ENCODE measurements at places on chromosomes 5 and 9. TPM values are rescaled to one million over a fixed set of nuclear protein-coding genes. Genes with fewer than 3 reads are reported as not detected.

The ADAMTS16 gene
- not detected for total RNA-seq

The HRCT1 gene
- total RNA-seq, result 1.8 TPM

The PHYHD1 gene
- 26.9 TPM for total RNA-seq

The SLC45A2 gene
- total RNA-seq, result not detected

The SLC25A2 gene
- total RNA-seq, result not detected

The DRD1 gene
- not detected for total RNA-seq

The BHMT2 gene
- 12.0 TPM for total RNA-seq

The WNT8A gene
- not detected for total RNA-seq

The PIP5KL1 gene
- total RNA-seq, result 0.44 TPM

The LHX3 gene
- not detected for total RNA-seq

The FAXDC2 gene
- total RNA-seq, result 3.1 TPM

The DOLK gene
- total RNA-seq, result 7.5 TPM

The C9orf72 gene
- 12.9 TPM for total RNA-seq

The ARID3C gene
- total RNA-seq, result not detected

The HTR1A gene
- total RNA-seq, result not detected

The ROR2 gene
- 0.30 TPM for total RNA-seq

The PSMD5 gene
- 15.3 TPM for total RNA-seq

The NR4A3 gene
- total RNA-seq, result 21.3 TPM

The IFNA2 gene
- total RNA-seq, result not detected

The PLAC8L1 gene
- total RNA-seq, result 0.49 TPM

The PCDH1 gene
- 10.1 TPM for total RNA-seq

The GMCL2 gene
- total RNA-seq, result not detected

The DMRTA1 gene
- 0.67 TPM for total RNA-seq

The PCDHGA7 gene
- 2.2 TPM for total RNA-seq

The OSMR gene
- total RNA-seq, result 9.9 TPM

The ZNF354C gene
- 3.0 TPM for total RNA-seq

The AGTPBP1 gene
- 22.4 TPM for total RNA-seq

The TMEM215 gene
- total RNA-seq, result not detected

The FOXE1 gene
- total RNA-seq, result not detected

The POLK gene
- 25.4 TPM for total RNA-seq

The ENTPD8 gene
- not detected for total RNA-seq

The SPATA31D4 gene
- not detected for total RNA-seq

The IL9 gene
- total RNA-seq, result not detected

The SPOCK1 gene
- 34.9 TPM for total RNA-seq

All from psoas muscle (tissue), 8 donors.